ENCODE measurements at places on chromosomes 5 and 9.

DNA sequence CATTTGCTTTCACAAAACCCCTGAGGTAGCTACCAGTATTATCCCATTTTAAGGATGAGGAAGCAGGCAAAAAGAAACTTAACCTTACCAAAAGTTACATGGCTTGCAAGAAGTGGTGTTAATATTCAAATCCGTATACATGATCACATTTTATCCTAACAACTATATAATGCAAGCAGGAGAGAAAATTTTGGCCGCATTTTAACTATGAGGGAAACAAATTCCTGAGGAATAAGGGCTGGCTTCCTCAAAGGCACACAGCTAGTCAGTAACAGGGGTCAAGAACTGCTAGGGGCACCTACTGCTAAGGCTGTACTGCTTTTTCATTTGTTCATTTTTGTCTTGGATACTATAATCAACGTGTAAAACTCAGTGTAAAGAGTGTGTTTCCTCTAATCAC is 81.0 kb downstream of the LHFPL2 start:
- DNase-seq = no peak

DNA sequence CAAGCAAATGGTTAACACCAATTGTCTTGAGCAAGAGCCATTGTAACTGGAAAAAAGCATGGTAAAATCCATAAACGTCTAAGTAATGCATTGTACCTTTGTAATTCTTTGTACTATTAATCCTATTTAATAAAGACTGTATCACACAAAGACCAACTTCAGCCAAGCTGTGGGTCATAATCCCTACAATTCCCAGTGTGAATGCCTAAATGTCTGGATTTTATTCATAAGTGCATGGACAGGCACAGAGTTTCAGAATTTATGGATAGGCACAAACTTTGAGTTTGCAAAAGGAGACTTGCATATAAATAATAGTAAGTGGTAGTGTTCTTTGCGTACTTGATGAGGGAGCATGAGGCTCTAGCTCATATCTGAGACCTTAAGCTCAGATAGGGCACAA is 1280.2 kb upstream of the WWC1 start:
- DNase-seq = no peak

GRCh38 chr5:25095261-25095660 is 450.5 kb upstream of the CDH10 start:
- DNase-seq = no peak

DNA sequence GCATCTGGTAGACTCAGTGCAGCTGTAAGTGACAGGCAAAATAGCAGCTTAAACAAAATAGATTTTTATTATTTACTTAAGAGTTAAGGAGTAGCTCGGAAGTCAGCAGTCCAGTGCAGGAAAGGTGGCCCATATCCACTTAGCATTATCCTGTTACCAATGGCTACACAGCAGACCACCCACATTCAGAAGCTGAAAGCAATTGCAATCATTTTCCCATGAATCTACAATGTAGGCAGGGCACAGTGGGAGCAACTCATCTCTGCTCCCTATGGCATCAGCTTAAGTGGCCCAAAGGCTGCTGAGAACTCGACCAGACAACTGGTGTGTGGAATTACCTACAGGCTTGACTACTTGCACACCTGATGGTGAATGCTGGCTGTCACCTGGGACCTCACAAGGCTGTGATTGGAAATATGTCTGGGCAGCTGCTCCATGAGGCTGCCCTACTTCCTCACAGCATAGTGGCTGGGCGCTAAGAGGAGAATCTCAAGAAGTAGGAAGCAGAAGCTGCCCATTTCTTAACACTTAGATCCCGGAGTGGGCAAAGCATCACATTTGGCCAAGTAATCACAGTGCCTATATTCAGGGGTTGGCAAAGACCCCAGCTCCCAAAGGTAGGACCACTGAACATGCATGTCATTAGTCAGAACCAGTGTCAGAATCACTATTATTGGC is 56.4 kb downstream of the SNX18 start:
- no peak for DNase-seq

DNA sequence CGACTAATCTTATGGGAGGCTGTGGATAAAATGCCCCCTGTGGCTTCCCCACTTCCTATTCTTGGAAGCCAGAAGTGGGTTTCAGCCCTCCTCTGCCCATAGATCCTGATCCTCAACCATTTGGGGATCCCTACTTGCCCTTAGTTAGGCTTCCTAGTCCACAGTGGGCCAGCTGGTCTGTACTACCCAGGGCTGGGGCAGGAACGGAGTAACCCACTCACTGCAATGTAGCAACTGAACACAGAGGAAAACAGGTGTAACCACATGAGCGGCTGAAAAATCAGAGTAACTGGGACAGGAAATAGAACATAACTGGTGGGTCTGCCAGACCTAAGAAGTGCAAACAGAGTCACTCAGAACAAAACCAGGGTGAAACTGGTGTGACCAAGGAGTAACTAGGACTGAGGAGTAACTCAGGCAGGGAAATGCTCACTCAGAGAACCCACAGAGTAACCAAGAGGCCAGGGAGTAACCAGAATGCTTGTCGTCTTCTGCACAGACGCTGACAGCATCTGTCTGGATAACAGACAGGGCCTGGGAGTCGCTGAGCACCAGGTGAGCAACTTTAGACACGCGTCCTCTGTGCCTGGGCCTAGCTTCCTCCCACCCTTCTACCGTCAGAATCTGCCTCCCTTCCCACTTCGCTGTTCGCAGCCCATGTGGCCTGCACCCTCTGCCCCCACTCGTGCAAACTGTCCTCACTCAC is 1.0 kb downstream of the AQP3 start:
- DNase-seq = no peak
